Globus pallidus (tissue), 1 donor: ENCODE measurements at places on chromosomes 6 and 20.

- no peak for DNase-seq
These were observed 50.8 kb downstream of the EYA2 start for GRCh38 chr20:46945465-46945864.

- DNase-seq = no peak
These were observed 155.3 kb upstream of the ZNF217 start for GRCh38 chr20:53748821-53749421.

GRCh38 chr6:70241991-70242420 lies 60.9 kb downstream of the COL9A1 start:
- DNase-seq = peak; percentile 22

DNA sequence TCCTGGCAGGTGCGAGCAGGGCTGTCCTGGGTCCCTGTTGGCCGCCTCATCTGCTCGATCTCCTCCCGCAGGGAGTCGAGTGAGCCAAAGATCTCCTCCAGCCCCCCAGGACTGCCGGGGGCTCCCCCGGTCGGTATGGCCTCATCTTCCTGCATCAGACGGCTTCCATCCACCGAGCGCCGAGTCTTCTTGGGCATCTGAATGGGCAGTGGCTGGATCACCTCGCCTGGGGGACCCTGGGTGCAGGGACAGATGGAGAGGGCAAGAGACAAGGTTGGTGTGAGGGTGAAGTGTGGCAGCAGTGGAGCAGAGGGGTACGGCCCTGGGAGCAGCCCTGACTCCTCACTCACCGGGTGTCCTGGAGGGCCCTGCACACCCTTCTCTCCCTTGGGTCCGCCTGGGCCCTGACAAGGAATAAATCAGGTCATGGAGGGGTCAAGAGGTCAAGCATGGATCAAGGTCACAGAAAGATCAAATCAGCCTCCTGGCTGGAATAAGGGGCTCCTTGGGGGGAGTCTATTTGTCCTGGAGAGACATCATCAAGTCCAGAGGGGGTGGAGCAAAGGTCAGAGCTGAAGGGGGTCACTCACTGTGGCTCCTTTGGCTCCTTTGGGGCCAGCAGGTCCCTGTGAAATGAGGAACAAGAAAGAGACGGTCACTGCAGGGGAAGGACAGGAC lies 26.5 kb downstream of the COL11A2 start:
- DNase-seq = no peak

DNA sequence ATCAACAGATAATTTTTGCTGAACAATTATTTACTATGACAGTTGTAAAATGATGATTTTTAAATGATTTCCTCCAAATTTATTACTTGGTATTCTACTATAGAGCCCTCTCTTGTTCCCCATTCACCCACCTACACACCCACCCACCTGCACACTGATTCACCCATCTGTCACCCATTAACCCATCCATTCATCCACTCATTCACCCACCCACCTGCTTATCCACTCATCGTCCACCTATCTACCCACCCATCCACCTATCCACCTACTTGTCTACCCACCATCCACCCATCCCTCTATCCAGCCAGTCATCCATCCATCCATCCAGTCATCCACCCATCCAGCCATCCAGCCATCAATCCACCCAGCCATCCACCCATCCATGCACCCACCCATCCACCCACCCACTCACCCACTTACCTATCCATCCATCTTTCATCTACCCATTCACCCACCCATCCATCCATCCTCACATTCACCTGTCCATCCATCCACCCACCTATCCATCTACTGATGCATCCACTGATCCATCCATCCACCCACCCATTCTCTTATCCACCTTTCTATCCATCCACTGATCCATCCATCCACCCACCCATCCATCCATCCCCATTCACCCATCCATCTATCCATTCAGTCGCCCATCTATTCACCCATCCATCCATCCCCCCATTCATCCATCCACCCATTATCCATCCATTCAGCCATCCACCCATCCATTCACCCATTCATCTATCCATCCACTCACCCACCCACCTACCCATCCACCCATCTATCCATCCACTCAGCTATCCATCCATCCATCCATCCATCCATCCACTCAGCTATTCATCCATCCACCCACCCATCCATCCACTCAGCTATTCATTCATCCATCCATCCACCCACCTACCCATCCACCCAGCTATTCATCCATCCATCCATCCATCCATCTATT lies 72.0 kb downstream of the SYNJ2 start:
- no peak for DNase-seq

DNA sequence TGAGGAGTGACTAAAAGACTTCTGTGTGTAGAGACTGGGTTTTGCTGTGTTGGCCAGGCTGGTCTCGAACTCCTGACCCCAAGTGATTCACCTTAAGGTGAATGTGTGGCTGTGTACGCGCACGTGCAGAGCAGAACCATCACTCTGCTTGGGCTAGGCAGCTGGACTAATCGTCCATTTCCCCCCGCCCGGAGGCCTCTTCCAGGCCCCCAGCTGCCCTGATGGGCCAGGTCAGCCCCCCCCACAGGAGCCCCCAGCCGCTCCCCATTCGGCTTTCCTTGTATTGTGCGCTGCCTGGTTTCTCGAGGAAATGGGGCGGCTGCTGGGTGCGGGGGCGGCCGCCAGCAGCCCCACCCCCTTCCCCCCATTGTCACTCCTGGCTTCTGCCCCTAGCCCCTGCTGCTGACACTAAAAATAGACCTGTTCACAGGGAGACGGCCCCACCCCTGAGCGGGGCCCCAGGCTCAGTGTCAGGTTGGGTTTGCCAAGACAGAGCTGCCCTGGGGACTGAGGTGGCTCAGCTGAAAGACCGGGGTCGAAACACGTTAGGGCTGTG lies 24.6 kb upstream of the CSNK2A1 start:
- no peak for DNase-seq

DNA sequence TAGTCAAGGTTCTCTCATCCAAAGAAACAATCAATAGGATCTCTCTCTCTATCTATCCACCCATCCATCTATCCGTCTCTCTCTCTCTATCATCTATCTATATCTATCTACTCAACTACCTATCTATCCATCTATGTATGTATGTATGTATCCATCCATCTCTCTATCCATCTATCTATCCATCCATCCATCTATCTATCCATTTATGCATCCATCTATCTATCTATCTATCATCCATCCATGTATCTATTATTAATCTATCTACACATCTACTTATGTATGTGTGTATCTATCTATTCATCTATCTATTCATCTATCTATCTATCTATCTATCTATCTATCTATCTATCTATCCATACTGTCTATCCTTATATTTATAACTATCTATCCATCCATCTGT lies 99.3 kb downstream of the FNDC1 start:
- DNase-seq = no peak

- no peak for DNase-seq
These were observed 941.4 kb upstream of the MAN1A1 start for GRCh38 chr6:120290964-120291363.

GRCh38 chr20:53597521-53598120 lies 4.0 kb upstream of the ZNF217 start:
- DNase-seq = no peak

DNA sequence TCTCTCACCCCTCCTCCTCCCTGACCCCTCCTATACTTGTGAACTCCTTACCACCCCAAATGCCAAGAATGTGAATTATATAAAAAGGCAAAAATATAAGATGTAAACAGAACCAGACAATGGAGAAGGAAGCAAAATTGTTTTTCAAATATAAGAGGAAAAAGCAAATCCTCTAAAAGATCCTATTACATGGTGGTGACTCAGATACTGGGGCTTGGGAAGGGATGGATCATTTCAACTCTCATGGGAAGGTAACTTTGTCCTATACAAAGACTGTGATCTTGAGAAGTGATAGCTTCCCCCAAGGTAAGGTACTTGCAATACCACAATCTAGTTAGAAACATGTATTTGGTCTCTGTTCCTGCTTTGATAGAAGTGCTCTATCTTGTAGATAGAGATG lies 24.6 kb upstream of the TNFRSF21 start:
- DNase-seq = no peak

DNA sequence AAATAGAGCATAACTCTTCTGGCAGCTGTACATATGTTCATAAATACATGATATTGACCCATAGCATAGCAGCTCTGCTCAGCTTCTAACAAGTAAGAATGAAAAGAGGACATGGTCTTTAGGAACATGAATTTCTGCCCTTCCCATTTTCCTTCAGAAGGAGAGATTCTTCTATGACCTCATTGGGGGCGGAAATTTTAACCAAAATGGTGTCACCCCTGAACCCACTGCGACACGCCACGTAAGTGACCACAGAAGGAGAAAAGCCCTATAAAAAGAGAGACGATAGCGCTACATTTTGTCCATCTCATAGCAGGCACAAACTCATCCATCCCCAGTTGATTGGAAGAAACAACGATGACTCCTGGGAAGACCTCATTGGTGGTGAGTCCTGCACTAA lies at the start of gene IL17A:
Gene IL17A, plus strand, starts transcription at position 301 of the 400 bp plus-strand sequence. Its CDS starts 57 bp downstream, at position 358.
- no peak for DNase-seq

- no peak for DNase-seq
These were observed 24.5 kb downstream of the PYGB start for GRCh38 chr20:25272223-25273000.

- no peak for DNase-seq
These were observed 185.0 kb upstream of the KCNK16 start for GRCh38 chr6:39507331-39507998.

DNA sequence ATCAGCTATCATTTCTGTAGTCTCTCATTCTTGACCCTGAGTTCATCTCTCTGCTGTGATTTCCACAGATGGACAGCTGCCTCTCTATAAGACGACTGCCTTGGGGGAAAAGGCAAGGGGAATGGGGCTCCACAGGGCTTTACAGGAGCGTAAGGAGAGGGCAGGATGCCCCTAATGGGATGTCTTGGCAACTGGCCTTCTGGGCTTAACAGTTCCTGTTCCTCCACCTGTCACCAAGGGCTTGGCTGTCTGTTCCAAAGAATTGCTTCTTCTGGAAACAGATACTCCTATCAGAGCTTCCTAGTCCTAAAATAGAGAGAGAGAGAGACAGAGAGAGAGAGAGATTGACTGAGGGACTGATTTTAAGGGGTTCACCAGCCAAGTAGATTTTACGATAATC lies 181.9 kb downstream of the TMEM200A start:
- no peak for DNase-seq

DNA sequence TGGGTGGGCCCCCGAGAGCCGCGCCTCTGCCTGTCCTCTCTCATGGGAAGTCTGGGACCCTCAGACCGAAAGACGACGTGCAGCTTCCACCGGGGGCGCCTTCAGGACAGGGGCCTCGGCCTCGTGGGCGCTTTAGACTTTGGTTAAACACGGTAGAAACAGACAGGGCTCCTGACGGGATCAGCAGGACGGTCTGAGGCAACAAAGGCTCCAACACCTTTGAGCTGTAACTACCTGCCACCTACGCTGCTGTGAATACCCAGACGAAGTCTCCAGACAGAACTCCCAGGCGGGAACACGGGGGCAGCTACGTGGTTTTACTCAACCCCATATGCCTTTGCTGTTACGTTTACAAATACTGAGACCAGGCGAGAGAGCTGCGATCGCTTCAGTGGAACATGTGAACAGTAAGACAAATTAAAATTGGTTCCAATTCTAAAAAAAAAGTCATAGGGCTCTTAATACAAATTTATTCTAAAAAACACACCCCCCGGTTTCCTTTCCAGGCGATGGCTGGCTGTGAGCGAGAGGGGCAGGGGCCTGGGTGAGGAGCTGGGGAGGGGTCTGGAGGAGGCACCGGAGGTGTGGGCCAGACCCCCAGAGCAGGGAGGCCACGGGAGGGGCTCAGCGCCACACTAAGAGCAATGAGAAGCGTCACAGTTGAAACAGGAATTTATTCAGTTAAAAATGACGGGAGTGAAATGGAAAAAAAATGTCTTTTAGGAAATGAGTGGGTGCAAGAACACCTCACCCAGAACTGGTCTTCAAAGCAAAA lies 453.2 kb downstream of the QKI start:
- DNase-seq = no peak

- DNase-seq = no peak
These were observed 38.7 kb downstream of the MOXD1 start for GRCh38 chr6:132362442-132363185.

DNA sequence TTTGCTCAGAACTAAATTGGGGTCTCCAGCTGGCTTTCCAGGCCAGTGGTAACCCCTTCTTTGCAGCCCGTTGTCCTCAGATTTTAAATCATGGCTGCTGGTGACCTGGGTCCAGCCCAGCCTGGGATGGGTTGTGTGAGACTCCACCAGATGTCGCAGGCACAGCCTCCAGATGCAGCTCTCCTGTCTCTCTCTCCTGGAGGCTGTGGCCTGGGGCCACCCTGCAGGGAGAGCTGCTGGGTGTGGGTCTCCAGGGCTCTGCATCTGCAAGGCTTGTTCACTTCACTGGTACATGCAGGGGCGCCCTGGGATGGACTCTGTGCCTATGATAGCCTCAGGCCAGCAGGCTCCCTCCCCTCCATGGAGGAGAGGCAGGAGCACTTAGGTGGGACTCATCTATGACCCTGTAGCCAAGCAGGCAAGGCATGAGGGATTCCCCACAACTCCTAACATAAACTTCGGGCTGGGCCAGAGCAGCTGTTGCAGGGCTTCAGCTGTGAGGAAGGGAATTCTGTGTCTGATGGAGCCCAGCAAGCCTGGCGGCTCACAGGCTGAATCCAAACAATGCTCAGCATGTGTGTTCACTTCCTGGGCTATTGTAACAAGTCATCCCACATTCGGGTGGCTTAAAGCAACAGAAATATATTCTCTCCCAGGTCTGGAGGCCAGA lies 94.7 kb upstream of the NXT1 start:
- DNase-seq = no peak

GRCh38 chr6:1762203-1762602 lies 152.5 kb downstream of the FOXC1 start:
- no peak for DNase-seq

DNA sequence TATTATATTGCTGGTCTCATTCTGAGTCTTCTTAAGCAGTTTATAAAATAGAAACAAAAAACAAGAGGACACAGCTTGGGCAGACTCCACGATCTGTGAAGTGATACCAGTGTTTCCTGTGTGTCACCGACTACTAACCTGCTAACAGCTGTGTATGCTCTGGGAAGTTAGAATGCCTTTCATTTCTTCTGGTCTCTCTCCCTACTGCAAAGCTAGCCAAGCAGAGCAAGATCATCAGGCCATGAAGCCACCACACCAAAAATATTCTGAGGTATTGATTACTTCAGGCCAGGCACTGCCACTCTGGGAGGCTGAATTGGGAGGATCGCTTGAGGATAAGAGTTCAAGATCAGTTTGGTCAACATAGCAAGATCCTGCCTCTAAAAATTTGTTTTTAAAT lies 46.9 kb upstream of the SMIM29 start:
- no peak for DNase-seq

DNA sequence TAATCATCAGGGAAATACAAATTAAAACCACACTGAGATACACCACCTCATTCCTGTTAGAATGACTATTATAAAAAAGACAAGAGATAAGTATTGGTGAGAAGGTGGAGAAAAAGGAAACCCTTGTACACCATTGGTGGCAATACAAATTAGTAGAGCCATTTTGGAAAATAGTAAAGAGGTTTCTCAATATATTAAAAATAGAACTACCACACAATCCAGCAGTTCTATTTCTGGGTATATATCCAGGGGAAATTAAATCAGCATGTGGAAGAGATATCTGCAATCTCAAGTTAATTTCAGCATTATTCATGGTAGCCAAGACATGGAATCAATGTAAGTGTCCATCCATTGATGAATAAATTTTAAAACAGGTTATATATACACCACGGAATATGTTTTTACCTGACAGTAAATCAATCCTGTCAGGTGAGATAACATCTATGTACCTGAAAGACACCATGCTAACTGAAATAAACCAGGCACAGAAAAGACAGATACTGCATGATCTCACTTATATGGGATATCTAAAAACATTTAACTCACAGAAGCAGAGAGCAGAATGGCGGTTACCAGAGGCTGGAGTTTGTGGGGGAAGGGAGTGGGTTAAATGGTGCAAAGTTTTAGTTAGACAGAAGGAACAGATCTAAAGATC lies 64.1 kb downstream of the SHPRH start:
- DNase-seq = no peak
